PC-9 (cell line): ENCODE measurements at places on chromosomes 5 and 9. TPM values are rescaled to one million over a fixed set of nuclear protein-coding genes. Genes with fewer than 3 reads are reported as not detected.

STPG3 gene
- 0.45 and 0.46 TPM in 2 replicates for total RNA-seq

OR1J2 gene
- total RNA-seq = not detected in 2 replicates

TRAPPC13 gene
- 16.2 and 16.5 TPM in 2 replicates for total RNA-seq

PAX5 gene
- not detected in 2 replicates for total RNA-seq

PRDM9 gene
- total RNA-seq = not detected in 2 replicates

SEMA4D gene
- total RNA-seq = 48.4 and 58.3 TPM in 2 replicates

JAKMIP2 gene
- not detected in 2 replicates for total RNA-seq
